ENCODE measurements at places on chromosomes 4 and X.

DNA sequence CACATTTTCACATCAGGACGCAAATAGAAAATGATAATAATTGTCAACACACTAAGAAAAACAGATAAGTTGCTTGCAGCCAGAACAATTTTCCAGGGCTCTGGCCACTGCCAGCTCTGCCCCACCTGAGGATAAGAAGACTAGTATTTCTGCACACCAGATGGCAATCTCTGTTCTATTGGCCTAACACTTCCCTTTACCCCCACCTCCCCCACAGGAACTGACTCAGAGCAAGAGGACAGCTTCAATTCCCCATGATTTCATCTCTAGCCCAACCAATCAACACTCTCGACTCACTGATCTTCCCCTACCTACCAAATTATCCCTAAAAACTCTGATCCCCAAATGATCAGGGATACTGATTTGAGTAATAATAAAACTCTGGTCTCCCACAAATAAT, 164.0 kb downstream of the SMARCA1 start:
- no peak for DNase-seq

GRCh38 chr4:82948647-82949204, 48.2 kb downstream of the THAP9 start:
- no peak for DNase-seq

DNA sequence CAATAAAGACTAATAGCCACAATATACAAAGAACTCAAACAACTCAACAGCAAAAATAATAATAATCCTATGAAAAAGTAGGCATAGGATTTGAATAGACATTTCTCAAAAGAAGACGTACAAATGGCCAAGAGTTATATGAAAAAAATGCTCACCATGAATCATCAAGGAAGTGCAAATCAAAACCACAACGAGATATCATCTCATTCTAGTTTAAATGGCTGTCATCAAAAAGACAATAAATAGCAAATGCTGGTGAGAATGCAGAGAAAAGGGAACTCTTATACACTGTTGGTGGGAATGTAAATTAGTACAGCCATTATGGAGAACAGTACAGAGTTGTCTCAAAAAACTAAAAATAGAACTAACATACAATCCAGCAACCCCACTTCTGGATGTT, 18.8 kb downstream of the TLR6 start:
- DNase-seq: no peak

DNA sequence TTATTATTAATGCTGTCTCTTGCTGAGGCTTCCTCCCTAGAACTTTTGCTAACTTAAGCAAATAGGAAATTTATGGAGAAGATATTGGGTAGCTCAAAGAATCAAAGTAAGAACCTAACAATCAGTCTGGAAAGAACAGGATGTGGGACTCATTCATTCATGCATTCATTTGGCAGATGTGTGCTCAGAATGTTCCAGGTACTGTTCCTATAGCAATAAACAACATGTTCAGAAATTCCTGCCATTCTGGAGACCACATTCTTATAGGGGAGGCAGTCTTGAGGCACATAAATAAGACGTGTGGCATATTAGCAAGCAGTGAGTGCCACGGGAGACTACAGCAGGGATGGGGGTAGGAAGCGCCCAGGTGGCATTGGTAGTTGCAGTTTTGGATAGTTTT, 5.0 kb downstream of the GRK4 start:
- DNase-seq: no peak

DNA sequence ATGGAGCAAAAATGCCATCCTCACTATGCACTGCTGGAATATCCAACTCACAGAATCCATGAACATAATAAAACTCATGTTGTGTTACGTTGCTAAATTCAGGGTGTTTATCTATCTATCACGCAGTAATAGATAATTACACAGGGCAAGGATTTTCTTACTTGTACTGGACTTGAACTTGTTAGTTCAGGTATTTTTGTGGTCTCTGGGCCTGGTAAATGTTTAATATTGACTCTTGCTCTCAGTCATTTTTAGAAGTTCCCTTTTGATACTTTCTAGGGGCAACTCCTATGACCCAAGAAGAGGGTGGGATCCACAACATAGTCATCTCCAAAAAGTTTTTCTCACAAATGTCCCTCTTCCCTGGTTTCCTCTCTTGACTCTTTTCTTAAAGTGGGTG, 522.4 kb upstream of the IGFBP7 start:
- no peak for DNase-seq

GRCh38 chr4:99668472-99668871, 10.8 kb upstream of the C4orf54 start:
- DNase-seq: no peak

- no peak for DNase-seq
Measured at GRCh38 chr4:146633471-146633800, 5.3 kb upstream of the POU4F2 start.

GRCh38 chr4:112075906-112076305, 69.3 kb upstream of the FAM241A start:
- no peak for DNase-seq

GRCh38 chr4:123361195-123361861, 35.3 kb upstream of the SPRY1 start:
- no peak for DNase-seq

DNA sequence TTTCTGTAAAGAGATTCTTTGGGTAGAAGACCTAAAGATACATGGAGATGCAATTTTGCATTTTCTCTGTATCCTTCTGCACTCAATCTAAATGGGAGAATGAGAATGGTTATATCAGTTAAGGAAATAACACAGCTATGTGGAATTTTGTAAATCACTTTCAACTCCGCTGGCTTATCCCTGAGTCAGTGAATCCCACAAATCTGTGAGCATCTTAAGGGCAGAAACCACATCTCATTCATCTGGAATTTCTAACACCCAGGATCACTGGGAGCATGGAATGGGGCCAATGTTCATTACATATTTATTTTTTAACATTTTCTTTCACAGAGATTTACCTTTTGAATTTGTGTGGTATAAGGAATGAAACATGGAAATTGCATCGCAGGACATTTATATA, 167.8 kb downstream of the CFAP47 start:
- DNase-seq: no peak

DNA sequence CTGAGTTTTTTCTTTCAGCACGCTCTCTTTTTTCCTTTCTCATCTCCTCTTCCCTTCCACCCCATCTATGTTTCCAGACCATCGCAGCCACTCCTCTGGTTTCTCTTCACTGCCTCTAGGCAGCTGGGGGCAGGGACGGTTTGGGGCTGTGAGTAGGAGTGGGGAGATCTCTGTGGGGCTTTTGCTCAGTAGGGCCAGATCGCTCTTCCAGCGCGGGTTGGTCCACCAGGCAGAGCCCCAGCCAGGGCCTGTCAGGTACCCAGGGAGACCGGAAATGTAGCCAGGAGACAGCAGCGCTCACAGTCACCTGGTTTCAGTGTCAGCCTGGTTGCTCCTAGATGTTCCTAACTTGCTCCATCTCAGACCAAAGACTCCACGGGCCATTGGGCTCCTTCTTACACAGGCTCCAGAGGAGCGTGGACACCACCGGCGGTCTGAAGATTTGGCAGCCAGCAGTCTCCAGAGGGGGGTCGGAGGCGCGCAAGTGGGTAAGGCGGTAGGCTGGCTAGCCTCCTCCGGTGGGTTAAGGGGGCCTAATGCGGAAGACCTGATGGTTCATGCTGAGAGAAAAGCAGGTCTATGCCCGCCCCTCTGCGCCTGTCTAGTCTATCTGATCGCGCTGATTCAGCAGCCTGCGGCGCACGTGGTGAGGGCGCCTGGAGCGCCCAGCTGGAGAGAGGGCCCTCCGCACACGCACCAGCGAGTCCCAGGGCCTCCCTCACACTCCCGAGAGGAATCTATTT, 1.8 kb downstream of the FGF5 start:
- peak; percentile 8 for DNase-seq

GRCh38 chrX:68894513-68895340, 65.9 kb downstream of the EFNB1 start:
- DNase-seq: peak; percentile 17

GRCh38 chrX:112223391-112223790, 140.8 kb upstream of the TRPC5 start:
- no peak for DNase-seq
